Cortex of kidney (tissue), 1 donor: ENCODE measurements at places on chromosomes 7 and 10.

GRCh38 chr7:102310414-102310815, 23.7 kb downstream of the SH2B2 start:
- no peak for DNase-seq

DNA sequence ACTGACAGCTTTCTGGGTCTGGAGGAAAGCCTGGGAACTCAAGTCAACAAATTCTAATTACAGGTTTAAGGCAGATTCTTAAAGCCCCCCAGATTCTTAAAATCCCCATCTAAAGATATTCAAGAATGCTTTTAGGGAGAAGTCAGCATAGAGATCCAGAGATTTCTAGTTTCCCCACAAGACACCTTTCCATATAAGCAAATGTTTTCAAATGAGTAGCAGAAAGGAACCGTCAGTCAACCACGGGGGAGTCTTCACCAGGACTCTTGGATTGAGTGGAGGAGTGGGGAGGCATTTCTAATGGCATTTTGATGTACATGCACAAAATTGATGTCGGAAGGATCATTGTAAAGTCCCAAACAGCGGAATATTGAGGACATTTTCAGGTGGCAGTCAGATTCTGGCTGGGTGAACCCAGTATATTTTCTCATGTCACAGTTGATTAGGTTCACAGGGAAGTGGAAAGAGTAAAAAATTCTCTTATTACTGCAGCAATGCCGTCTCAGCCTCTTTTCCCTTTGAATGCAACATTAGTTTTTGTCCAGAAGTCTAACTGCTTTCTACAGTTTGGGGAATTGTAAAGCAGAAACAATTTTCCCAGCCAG, 191.7 kb upstream of the YAE1 start:
- DNase-seq: no peak

DNA sequence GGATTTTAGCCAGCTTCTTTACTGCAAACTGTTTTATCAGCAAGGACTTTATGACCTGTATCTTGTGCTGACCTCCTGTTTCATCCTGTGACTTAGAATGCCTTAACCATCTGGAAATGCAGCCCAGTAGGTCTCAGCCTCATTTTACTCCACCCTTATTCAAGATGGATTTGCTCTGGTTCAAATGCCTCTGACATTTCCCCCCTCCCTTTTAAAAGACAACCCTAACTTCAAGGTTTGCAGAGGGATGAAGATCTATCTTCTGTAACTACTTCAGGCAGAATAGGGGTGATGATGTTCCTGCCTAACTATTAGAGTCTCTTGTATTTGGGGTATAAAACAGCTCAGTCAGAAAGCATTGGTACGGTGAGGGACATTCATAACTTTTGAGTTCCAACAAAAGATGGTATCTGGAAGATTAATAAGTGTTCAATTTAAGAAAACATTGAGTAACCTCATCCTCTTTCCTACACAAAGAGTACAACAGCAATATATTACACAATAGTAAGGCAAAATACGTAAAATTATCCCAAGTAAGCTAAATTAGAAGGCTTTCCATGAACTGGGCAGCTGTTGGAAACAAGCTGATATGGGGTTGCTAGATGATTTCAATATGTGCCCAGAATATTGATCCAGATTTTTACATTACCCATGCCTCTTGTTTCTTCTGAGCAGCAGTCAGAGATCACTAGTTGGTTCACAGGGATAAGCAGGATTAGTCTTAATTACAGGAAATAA, 40.0 kb upstream of the LRGUK start:
- DNase-seq: no peak

DNA sequence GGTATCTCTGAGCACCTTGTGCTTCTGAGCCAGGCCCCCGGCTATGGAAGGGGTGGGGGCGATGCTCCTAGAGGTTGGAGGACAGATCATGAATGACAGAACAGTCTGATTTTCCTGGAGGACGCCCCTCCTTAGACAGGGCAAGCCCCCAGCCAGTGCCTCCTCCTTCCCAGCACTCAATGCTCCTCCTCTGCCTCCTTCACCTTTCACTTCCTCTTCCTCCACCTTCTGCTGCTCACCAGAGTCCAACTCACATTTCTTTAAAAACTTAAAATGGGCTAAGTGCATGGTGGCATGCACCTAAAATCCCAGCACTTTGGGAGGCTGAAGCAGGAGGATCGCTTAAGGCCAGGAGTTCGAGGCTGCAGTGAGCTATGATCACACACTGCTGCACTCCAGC, 71.1 kb upstream of the CUX1 start:
- DNase-seq: no peak

DNA sequence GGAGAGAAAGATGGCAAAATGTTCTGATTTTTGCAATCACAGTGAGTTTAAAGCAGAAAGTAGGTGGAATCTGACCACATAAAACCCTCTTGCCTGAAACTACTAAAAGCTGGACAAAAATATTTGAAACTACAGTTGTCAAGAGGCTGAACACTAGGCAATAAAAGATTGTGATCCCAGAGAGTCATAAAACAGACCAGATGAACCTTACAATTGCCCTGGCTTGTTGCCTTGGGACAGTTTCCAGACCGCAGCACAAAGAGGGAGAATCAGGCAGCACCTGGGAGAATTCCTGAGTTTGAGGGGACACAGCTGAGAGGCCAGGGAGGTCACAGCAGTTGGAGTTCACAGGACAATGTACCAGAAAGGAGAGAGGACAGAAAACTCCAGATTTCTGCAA, 107.3 kb upstream of the NANOS1 start:
- DNase-seq: no peak

DNA sequence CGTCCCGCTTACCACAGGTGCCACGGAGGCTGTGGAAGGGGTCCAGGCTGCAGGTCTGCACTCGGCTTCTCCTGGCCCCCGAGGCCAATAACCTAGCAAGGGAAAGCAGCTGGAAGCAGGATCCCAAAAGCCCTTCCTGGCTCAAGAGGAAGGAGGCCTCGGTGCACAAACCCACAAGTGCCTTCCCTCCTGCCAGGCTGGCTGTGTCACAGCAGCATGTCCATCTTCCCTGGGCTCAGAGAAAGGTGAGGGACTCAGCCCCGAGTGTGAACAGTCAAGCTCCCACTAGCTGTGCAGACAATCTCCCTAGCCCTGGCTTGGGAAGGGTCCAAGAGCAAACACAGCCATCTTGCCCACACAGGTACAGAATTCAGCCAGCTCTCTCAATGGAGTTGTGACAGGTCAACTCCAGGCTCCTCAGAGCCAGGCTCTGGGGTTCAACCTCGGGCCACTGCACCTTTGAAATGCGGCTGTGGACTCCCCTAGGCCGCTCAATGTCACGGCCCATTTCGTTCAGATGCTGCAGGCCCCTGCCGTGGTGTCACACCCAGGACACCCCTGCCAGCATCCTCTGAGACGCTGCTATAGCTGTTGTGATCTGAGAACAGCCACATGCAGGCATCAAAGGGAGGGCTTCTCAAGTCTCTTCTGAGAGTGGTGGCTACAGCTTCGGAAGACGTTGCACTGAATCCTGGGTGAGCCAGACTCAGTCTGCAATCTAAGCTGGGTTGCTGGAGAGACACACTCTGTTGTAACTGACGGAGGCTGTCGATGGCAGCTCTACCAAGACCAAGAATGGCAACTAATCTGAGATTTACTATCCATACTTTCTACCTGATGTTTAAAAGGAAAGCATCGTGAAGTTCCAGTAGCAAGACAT, 137.9 kb downstream of the DIP2C start:
- no peak for DNase-seq

DNA sequence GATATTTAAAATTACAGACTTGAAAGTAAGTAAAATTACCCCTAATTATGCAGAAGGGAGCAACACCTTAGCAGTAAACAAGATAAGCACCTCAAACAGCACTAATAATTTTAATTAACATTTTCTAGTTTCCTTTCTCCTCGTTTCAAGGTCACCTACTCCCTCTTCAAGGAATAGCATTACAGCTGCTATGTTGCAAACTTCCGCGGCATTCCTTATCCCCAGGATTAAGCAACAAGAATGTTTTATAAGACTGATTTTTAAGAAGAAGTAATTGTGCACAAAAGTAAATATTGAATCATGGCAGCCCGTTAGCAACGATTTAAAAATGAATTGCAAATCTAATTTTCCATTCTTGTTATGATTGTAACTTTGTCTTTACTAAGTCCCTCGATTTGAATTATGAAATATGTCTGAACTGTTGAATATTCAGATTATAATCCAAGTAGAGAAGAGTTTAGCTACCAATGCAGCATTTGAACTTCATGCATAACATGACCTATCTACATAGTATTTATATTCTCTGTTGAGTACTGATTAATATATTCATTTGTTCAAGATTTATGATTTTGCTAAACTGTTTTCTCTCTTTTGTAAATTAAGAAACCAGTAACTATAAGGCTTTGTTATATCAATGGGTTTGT, 593.5 kb upstream of the MGMT start:
- DNase-seq: no peak

GRCh38 chr10:122468926-122469781, 7.8 kb downstream of the HTRA1 start:
- DNase-seq: no peak

DNA sequence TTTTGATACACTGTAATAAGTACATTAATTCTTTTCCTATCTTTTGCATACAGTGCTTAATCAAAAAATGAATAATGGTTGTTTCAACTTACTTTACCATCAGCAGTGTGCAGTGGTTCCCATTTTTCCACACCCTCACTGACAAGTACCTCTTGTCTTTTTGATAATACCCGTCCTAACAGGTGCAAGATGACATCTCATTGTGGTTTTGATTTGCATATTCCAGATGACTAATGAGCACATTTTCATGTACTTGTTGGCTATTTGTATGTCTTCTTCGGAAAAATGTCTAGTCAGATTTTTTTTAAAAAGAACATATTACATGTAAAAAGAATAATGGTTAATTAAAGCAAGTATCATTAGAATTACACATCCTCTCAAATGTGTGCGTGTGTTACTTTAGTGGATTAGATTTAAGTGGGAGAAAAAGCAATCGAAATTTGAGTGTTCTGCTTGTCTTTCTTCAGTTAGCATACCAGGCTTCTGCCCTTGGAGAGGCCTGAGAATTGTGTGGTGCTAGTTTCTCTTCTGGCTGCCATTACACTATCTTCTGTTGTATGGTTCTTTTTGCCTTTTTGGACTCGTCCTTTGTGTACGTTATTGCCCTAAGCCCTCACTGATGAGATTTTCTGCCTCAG, 291.2 kb downstream of the AUTS2 start:
- no peak for DNase-seq
